CD4-positive, alpha-beta T cell treated with Interleukin-1 beta for 1 hour (primary cell): ENCODE measurements at places on chromosomes 12 and 14.

DNA sequence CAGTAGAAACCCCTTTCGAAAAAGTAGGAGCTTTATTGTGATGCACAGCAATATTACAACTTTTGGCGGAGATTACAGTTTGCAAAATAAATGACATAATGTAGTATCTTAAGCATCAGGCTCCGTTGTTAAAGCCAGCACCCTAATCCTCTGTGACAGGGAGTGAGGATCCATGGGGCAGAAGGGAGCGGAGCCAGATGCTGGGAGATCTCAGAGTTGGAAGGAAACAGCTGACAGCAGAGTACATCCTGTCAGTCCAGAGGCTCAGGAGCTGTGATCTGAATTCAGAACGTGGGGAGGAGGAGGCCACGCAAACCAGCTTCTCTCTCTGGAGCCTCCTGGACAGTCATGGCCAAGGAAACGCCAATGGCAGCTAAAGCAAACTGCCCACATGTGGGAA, 55.7 kb downstream of the TMTC1 start:
- DNase-seq: no peak

DNA sequence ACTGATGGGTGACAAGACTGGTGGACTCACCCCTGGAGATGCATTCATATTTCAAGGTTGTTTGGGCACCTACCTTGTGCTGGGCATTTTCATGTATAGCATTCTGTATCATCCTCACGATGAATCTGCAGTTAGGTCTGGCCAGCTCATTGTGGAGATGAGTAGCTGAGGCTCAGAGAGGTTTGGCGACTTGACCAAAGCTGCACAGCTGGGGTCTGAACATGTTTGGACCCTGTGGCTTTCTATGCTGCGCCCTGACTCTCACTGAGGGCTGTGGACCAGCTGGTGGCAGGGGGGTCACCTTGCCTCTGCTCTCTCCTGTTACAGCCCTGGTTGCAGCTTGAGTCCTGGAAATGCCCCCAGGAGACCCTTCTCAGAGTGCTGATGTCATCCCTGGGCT, 24.9 kb upstream of the CCDC63 start:
- no peak for DNase-seq

DNA sequence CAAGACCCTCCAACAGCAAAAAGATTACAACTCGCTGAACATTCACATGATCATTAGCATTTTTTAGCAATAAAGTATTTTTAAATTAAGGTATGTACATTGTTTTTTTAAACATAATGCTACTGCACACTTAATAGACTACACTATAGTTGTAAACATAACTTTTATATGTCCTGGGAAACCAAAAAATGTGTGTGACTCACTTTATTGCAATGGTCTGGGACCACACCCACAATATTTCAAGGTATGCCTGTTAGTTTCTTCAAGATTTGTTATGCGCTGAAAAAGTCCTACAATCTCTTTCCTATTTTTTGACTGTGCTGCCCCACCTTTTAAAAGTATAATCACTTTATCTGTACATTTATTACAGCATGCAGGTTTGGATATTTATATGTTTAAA, 30.4 kb upstream of the PCNX4 start:
- no peak for DNase-seq

DNA sequence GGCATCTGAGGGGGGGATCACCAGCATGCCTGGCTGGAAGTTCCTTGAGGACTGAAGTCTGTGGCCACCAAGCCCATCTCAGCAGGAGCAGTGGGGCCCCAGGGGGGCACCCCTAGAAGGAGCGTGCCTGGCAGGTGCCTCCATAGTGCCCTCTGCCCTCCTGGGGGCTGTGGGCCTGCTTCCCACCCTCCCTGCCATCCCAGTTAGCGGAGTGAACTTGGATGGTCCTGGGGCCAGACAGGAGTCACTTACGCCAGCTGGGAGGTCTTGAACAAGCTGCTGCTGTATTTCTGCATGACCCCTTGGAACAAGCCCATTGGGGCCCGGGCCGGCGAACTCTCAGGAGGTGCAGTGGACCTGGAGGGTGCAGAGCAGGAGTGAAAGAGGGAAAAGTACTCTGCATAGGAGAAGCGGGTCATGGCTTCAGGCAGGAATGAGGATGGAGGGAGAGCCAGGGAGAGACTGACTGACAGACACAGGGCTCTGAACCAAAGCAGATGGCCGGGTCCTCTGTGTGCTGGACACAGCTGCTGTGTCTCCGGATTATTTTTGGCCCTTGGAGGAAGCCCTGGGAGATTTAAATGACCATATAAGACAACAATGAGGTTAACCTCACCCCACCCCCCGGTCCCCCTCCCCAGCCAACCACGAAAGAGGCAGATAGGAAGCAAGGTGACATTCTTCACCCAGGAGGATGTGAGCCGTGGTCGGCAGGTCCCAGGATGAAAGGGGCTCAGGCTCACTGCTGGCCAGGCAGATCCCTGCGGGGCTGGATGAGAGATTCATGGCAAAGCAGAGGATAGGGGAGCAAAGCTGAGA, 19.6 kb downstream of the ASB2 start:
- no peak for DNase-seq

- DNase-seq: peak; percentile 44
Observed at GRCh38 chr12:54082397-54082892, 28.8 kb downstream of the HOXC4 start.
